ENCODE measurements at places on chromosomes 16 and 17.
A peak's percentile ranks its signal among the peaks of the same experiment; 100 is the strongest.

DNA sequence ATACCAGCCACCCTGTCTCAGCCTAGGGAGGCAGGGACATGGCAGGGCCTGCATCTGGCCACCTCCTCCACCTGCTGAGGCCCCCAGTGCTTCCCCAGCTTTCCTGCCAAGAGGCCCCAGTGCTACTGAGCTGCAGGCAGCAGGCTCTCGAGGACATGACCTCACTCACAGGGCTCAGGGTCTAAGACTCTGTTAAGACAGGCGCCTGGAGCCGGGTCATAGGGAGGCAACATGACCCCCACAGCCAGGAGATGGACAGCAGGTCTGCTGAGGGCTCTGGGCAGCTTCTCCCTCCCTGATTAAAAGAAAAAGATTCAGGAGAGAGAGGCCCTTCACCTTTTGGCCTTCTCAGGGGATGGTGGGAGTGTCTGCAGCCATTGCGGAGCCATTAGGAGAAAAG, 23.2 kb upstream of the FASN start:
- no peak for DNase-seq

- no peak for DNase-seq
These were observed 84.7 kb downstream of the PRKCB start for GRCh38 chr16:23920446-23920845.

DNA sequence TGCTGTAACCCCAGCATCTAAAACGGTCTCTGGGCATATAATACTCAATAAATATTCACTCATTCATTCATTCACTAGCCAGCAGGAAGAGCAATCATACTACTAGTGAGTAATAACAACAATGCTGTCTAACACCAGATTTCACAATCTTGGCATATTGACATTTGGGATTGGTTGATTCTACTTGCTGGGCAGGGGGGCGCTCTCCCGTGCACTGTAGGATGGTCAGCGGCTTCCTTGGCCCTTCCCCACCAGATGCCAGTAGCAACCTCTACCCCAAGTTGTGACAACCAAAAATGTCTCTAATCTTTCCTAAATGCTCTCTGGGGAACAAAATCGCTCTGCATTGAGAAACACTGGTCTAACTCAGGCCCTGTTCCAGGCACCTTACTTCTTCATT, 20.7 kb downstream of the WFDC1 start:
- DNase-seq: no peak

GRCh38 chr17:31823014-31823413, 36.0 kb downstream of the COPRS start:
- DNase-seq: no peak

DNA sequence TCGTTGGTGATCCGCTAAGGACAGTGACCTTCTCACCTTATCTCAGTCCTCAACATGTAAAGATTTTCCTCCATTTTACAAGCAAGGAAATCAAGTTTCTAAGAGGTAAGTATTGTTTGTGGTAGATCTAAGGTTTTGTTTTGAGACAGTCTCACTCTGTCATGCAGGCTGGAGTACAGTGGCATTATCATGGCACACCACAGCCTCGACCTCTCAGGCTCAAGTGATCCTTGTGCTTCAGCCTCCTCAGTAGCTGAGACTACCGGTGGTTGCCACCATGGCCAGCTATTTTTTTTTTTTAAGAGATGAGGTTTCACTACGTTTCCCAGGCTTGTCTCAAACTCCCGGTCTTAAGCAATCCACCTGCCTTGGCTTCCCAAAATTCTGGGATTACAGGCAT, 34.9 kb downstream of the PRKCA start:
- DNase-seq: no peak

GRCh38 chr17:63647936-63648335, 25.7 kb downstream of the MAP3K3 start:
- DNase-seq: no peak

GRCh38 chr17:1485423-1486376, 6.8 kb downstream of the MYO1C start:
- DNase-seq: peak; percentile 32

GRCh38 chr16:89860747-89861304, 12.6 kb upstream of the TCF25 start:
- peak; percentile 59 for DNase-seq

GRCh38 chr17:33989361-33990148, 265.5 kb upstream of the CCL2 start:
- DNase-seq: no peak

DNA sequence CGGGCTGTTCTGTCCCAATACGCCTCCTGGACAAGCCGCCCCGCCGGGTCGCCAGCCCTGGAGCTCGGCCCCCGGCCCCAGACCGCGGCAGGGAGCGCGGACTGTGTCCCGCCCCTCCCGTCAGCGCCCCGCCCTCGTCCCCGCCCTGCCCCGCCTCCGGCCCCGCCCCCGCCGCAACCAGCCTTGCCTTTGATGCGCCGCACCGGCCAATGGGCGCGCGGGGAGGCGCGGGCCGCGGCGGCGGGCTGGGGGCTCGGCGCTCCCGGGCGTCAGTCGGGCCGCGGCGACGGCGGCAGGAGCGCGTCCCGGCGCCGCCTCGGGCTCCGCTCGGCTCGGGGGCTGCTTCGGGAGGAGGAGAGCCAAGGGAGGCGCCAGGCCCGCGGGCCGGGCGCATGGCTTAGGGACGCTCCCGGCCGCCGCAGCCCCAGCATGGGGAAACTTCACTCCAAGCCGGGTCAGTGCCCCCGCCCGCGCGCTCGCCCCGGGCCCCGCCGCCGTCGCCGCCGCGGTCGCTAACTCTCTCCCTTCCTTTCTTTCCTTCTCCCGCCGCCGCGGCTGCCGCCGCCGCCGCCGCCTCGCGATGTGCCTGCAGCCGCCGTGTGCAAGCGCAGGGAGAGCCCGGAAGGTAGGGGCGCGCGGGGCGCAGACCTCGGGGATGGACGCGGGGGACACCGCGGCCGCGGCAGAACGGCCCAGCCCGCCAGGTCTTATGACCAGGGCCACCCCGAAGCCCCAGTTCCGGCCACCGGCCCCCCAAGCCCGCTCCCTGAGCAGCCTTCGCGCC, at the start of gene NKD1:
NKD1 (plus strand) TSS at position 272 of the 784 bp plus-strand sequence; CDS start at position 430, 158 bp downstream.
- peak; percentile 54 for DNase-seq

- DNase-seq: no peak
These were observed 22.3 kb downstream of the NPTX1 start for GRCh38 chr17:80453998-80454556.

DNA sequence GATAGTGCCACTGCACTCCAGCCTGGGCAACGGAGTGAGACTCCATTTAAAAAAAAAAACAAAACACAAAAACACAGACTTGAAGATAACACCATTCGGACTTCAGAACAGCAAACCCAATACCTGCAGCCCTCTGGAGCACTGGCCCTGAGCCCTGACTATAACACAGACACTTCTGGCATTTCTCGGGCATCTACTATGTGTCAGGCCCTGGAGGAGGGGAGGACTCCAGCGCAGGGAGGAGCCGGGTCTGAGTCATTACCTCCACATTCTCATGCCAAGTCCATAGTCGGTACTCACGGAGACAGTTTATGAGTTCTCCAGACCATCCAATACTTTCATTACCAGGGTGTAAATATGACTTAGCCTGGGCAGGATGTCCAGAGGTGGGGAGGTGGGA, 48.8 kb downstream of the PITPNM3 start:
- DNase-seq: no peak

- DNase-seq: no peak
These were observed 72.8 kb downstream of the AMFR start for GRCh38 chr16:56352351-56353053.

GRCh38 chr17:29591737-29592608, 959 bp upstream of the ANKRD13B start:
- DNase-seq: peak; percentile 67

DNA sequence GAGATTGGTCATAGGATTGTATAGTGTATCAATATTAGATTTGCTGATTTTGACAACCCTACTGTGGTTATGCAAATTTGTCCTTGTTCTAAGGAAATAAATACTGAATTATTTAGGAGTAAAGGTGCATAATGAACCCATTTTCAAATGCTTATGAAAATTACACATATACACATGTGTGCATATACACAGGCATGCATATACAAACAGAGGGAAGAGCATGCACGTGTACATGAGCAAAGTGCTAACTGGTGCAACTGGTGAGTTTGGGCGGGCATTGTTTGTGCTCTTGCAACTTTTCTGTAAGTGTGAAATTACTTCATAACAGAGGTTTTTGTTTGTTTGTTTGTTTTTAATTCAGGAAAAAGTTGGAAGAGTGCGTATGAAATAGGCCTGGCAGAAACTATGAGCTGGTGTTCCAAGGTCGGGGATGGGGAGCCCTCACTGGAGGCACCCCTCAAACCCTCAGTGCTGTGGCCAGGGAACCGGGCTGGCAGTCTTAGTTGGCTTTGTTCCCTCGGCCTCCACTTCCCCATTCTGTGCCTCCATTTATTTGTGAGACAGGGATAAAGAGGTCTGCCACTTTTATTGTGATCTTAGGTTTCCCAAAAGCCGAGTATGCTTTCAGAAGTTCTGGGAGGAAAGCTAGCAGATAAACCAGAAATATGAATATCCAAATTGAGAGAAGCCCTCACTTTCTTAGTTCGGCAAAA, 5.8 kb downstream of the DEXI start:
- DNase-seq: no peak

- no peak for DNase-seq
These were observed 11.7 kb upstream of the TOB1 start for GRCh38 chr17:50877838-50878237.
